ENCODE measurements at places on chromosomes 1 and 21.

DNA sequence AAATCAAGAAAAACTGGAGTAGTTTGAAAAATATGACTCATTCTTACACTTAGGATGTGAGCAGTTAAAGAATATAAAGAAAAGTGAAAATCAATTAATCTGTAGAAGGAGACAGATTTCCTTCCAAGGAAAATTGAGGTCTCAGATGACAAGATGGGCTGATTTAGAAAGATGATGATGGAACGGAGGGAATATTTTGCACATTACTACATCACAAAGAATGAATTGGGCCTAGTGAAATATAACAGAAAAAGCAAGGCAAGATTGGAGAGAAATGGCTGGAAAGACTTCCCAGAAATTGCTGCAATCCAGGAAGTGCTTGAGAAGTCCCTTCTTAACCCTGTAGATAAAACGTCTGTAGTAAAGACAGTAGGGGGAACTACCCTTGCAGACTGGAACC lies 169.1 kb upstream of the SYT6 start:
- no peak for DNase-seq

DNA sequence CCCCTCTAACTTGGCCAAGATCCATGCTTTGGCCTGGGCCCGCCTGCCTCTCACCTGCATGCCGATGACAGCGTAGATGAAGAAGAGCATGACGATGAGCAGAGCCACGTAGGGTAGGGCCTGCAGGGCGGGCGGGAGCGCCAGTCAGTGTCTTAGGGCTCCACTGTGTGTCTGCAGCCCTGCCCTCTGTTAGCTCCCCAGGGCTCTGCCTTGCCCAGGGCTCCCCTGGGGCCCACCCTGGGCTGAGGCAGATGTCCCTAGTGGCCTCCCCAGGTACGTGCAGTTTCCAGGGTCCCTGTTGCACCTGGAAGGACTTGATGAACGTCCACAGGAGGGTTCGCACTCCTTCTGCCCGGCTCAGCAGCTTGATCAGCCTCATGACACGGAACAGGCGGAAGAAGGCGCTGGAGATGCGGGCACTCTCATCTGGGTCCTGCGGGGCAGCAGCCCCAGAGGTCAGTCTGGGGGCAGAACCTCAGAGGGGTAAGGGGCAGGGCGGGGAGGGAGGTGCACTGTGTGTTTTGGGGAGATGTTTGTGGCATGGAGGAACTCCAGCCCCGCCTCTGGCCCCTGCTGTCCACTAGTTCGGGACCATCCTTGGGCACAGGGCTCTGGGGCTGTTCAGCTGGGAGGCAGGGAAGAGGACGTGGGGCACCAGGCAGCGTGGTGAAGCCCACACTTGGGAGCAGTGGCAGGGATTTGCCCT lies 29.8 kb upstream of the KIF21B start:
- no peak for DNase-seq

- no peak for DNase-seq
Measured at GRCh38 chr1:36115931-36116330, 9.1 kb downstream of the COL8A2 start.

GRCh38 chr1:44146536-44147361 lies 5.3 kb upstream of the KLF18 start:
- no peak for DNase-seq

DNA sequence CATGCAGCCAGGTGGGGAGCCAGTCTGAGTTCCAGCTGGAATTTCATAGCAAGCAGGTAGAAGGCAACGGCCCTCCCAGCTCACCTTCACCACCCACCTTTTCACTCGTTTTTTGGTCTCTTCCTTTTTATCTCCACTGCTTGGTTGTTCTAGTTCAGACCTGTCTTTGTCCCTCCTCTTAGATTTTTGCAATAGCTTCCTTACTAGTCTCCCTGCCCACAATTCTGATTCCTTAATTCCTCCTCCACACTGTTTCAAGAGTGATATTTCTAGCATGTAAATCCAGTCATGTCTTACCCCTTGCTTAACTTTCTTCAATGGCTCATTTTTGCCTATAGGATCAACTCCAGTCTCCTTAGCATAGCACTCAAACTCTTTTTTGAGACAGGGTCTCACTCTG lies 119.6 kb downstream of the TMEM53 start:
- no peak for DNase-seq

GRCh38 chr1:96989302-96989701 lies 267.7 kb downstream of the PTBP2 start:
- no peak for DNase-seq

DNA sequence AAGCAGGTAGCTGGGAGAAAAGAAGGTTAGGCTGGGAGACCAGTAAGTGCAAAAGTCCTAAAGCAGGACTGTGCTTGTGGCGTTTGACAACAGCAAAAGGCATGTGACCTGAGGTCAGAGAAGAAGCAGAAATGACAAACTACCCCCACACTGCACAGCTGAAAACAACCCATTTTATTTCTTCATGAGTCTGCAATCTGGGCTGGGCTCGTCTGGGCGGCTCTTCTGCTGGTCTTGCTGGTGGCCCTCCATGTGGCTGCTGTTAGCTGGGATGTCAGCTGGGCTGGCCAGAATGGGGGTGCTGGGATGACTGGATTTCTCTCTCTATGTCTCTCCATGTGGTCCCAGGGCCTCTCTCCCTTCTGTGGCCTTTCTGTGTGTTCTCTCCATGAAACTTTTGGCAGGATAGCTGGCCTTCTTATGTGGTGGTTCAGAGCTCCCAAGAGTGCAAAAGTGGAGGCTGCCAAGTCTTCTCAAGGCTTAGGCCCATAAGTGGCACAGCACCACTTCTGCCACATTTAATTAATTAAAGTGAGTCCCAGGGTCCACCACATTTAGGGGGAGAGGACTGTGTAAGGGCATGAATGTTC lies 128.6 kb downstream of the RIPK4 start:
- no peak for DNase-seq

GRCh38 chr1:167221126-167221737 lies 546 bp downstream of the POU2F1 start:
- peak; percentile 33 for DNase-seq

DNA sequence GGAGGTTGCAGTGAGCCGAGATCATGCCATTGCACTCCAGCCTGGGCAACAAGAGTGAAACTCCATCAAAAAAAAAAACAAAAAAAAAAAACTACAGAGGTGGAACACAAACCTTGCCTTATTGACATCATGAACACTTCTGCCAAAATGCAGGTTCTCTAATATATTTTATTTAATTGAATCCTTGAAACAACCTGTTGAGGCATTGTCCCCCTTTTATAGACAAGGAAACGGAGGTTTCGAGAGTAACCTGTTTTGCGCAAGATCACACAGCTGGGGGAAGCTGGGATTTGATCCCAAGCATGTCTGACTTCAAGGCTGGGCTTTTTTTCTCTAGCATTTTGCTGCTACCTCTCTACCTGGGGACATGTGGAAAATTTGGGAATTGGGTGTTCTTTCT lies 2.8 kb downstream of the SZRD1 start:
- DNase-seq, result no peak
